ENCODE measurements at places on chromosomes 5 and 9.

- no peak for DNase-seq
Measured at GRCh38 chr5:40687321-40687720, 7.6 kb downstream of the PTGER4 start.

- no peak for DNase-seq
Measured at GRCh38 chr9:94588681-94589080, 4.9 kb downstream of the FBP2 start.

GRCh38 chr9:114030364-114030763, 47.7 kb downstream of the AMBP start:
- no peak for DNase-seq

DNA sequence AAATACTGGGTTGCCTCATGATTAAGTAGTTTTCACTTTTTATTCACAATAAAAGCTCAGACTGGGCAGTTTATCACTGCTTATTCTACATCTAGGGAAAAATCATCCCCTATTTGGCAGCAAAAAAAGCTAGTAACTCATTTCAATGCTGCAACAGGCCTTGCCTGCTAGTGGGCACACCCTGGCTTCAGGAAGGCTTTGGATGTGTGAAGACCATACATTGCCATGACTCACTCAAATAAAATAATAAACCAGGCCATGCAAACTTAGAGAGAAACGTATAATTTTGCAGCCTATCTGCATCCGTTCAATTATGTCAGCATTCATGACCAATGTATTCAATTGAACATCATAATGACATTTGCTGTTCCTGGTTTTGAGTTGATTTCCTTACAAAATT, 402.9 kb downstream of the PIK3R1 start:
- DNase-seq, result no peak

DNA sequence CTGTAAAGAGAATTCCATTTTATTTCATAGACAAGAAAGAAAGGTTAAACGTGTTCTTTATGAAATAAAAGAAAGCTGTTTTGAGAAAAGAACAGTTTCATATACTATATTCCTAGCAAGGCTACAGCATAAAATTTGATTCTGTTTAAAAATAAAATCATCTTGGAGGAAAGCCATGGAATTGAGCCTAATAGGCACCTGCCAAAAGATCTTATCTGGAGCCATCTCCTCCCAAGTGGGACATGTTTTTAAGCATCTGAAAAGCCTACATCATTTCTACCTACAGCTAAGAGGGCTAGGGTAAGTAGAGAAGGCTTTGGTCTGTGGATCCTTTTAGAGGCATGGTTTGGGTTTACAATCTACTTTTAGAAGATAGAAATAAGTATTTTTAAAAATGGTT, 89.3 kb downstream of the GAS1 start:
- DNase-seq, result no peak

All from fibroblast of mammary gland (primary cell).